ENCODE measurements at places on chromosomes 4 and X.
A peak's percentile ranks its signal among the peaks of the same experiment; 100 is the strongest.

- no peak for DNase-seq
Observed at GRCh38 chrX:18449236-18449635, 23.8 kb downstream of the CDKL5 start.

DNA sequence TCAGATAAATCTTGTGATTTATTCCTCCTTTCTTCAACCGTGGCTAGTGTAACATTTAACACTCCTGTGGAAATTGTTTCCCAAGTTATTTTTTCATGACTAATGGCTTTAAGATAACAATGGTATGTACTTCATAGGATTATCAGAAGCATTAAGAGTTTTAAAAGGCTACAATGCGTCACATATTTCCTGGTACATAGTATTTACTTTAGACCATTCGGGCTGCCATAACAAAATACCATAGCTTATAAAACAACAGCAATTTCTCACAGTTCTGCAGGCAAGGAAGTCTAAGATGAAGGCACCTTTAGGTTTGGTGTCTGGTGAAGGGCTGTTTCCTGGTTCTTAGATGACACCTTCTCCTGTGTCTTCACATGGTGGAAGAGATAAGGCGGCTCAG is 158.6 kb downstream of the PAPSS1 start:
- no peak for DNase-seq

DNA sequence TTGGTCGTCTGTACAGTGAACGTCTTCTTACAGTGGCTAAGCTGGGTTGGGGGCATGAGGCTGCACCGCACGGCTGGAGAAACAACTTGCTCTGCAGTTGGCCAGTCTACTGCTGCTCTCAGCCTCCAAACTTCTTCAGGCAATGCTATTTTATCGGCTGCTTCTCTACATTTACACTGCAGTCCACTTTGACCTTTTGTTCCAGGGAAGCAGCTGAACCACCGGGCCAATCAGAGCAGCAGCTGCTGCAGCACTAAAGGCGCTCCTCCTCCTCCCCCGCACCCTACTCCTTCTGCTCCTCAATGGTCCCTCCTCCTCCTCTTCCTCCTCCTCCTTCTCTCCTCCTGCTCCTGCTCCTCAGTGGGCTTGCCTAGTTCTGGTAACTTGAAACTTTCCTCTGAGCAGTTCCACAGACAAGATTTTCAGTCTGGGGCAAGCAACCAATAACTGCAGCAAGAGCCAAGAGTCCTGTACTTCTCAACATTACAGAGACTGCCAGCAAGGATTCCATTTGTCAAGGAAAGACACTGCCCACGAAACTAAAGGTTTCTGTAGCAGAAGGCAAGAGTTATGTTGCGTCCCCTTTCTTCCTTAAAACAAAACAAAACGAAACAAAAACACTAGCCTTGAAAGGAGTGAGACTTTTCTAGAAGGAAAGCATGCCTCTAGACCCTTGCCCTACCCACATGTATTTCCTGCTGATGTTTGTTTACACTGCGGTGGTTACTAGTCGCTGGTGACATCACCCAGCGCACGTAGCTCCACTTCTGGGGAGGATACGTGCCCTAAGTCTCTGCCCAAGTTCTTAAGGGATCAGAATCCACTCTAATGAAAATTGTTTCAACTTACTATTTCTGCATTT is 125.7 kb upstream of the NAP1L5 start:
- peak; percentile 75 for DNase-seq

GRCh38 chr4:1023895-1024740 is 12.7 kb downstream of the FGFRL1 start:
- no peak for DNase-seq

DNA sequence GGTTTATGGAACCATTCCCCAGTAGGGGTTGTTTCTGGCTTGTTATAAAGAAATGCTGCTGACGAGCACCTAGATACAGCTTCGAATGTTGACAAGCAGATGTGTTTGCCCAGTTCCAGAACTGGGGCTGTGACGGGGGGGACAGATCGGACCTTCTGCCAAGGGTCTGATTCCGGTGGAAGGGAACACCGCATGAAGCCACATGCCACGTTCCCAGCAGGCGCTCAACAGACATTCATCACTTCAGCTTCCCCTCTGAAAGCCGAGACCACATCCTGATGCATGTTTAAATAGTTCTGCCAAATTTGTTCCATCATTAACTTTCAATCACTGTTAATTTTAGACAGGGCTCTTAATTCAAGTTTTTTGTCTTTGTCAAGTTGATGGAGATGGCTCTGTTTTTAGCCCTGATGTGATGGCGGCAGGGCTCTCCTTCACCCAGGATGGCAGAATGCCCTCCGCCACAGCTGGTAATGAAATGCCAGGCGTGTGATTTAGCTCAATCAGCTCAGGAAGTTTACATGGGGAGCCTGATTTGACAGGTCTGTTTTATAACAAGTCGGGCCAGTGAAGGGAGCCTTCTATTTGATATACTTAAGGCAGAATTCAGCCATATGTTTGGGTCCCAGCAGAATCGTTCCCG is 57.4 kb downstream of the PSAPL1 start:
- DNase-seq = no peak

GRCh38 chrX:68902706-68903504 is 74.1 kb downstream of the EFNB1 start:
- no peak for DNase-seq

GRCh38 chrX:72020204-72020603 is 109.6 kb downstream of the NHSL2 start:
- no peak for DNase-seq

- no peak for DNase-seq
Observed at GRCh38 chr4:40388239-40388638, 53.1 kb downstream of the CHRNA9 start.

DNA sequence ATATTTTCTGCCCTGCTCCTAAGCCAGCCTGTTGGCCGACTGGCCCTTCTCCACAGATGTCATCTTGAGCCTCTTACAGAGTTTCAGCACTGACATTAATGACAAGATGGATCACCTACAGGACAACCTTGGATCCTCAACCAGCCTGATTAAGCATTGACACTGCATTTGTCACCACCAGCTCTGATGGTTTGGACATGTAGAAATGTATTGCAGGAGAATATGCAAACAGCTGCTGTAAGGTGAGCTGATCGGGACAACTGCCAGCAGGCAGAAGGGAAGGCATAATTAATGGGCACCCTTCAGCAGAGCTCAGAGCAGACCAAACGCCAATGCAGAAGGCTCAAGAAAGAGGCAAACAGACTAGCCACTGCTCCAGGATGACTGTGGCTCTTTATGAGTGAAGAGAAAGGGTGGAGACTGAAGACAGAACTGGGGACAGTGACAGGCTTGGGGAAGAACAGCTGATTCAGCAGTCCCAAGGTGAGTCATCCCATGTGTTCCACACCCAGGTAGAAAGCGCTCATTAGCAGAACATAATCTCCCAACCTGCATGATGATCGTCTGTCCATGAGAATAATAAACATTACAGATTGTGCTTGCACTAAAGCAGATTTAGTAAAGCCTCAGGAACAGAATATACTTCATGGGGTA is 6.7 kb downstream of the CORIN start:
- DNase-seq = no peak

GRCh38 chr4:32172761-32173160 is 1452.6 kb downstream of the PCDH7 start:
- DNase-seq = no peak

GRCh38 chrX:64427281-64427680 is 32.0 kb upstream of the MTMR8 start:
- no peak for DNase-seq

GRCh38 chr4:167171928-167172327 is 62.4 kb downstream of the SPOCK3 start:
- no peak for DNase-seq

DNA sequence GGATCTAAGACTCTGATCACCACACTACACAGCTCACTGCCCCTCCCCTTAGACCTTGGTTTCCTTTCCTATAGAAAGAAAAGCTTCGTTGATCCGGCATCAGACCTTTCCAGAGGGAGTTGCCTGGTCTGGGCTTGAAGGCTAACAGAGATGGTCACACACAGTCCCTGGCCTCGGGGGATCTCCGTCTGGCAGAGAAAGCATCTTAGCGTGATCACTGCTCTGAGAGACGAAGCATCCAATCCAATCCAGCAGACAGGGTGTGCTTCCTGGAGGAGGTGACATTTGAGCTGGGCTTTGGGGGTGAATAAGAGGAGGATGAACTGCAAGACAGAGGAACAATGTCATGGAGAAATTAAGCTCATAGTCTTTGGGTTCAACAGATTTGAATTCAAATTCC is 49.5 kb downstream of the HTRA3 start:
- no peak for DNase-seq

DNA sequence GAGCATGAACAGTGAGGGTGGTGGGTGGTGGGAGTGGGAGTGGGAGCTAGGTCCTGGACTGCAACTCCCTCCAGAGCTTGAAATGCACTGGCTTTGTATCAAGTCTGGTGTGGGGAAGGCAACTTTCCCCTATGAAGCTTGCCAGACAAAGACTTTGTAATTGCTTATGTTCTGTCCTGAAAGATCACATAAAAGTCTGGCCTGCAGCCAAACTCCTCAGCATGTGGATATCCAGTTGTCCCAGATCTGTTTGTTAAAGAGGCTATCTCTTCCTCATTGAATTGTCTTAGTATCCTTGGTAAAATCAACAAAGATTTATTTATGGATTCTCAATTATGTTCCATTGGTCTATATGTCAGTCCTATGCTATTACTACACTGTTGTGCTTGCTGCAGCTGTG is 607.9 kb downstream of the GLUD2 start:
- DNase-seq = no peak

All from activated CD4-positive, alpha-beta T cell treated with anti-CD3 and anti-CD28 coated beads for 48 hours (primary cell).